ENCODE measurements at places on chromosomes 1 and 21.

- DNase-seq: no peak
These were observed 26.1 kb downstream of the METTL13 start for GRCh38 chr1:171807556-171807955.

- peak; percentile 33 for DNase-seq
These were observed 64.3 kb downstream of the CAMSAP2 start for GRCh38 chr1:200802865-200803512.

GRCh38 chr1:91842563-91842962 is 43.4 kb downstream of the TGFBR3 start:
- no peak for DNase-seq

DNA sequence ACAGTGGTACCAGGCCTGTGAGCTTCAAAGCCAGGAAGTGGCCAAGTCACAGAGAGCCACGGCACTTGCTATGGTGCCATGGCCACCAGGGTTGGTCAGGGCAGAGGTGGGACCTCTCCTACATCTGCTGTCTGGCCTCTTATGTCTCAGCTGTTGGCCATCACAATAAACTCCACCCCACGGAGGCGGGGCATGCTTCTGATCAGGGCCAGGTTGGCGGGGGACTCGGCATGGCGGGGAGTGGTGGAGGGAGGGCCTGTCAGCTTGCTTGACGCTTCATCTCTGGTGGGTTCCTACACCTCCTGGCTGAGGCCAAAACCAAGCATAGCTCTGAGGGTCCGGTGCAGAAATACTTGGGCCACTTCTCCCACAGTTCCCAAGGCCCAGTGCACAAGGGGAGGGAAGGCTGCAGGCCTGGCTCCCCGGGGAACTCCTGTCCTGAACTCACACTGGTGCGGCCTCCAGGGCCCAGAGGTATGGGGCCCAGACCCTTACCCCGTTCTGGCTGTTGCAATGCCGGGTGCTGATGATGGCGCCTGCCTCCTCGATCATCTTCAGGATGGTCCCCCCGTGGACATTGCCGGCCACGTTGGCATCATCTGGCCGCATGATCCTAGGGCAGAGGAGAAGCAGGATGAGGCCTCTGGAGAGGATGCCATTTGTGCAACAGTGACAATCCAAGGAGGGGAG is 44.2 kb downstream of the ACOT7 start:
- no peak for DNase-seq

DNA sequence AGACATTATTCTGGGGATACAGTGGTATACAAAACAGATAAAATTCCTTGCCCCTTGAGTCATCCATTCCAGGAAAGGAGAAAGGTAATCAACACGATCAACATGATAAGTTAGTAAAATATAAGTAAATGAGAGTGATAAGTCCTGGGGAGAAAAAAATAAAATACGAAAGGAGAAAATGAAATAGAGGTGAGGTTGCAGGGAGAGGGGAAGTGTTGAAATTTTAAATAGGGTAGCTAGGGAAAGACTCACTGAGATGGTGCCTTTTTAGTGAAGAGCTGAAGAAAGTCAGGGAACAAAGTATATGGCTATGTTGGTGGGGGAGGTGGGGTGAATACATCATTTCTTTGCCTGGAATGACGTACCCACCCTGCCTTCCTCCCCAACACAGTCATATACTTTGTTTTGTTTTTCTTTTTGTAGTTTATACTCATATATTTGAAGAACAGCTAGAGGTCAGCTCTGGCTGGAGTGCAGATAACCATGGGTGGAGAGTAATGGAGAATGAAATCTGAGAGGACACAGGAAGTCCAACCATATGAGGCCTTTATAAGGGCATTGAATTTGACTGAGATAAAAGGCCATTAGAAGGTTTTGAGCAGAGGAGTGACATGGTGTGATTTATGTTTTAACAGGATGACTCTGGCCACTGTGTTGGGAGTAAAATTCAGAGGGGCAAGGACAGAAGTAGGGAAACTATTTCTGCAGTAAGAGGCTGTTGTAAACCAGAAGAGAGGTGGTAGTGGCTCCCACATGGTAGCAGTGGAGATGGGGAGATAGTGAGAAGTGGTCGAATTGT is 54.8 kb downstream of the OSBPL9 start:
- DNase-seq: no peak

DNA sequence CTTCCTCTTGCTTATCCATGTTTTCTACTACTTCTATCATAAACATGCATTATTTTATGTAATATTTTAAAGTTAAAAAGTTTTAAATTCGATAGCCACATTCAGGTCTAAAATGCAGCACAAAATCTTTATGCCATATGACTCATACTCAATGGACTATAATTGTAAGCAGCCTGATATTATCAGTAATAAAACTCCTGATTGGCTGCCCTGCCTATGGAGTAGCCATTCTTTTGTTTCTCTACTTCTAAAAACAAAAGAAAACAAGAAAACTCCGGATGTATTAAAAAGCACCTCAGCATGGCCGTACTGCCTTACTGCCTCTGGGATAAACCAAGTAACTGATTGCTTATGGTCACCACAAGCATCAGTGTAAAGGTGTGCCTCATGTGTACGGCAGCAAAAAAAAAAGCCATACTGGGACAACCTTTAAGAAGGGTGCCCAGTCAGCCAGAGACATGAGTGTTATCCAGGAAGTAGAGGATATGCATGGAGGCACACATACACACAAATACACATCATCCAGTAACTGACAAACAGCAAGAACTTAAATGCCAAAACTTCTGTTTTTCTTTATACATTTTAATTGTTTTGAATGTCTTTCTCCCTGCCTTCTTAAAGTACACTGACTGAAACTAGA is 9.2 kb downstream of the SLC35D1 start:
- no peak for DNase-seq

DNA sequence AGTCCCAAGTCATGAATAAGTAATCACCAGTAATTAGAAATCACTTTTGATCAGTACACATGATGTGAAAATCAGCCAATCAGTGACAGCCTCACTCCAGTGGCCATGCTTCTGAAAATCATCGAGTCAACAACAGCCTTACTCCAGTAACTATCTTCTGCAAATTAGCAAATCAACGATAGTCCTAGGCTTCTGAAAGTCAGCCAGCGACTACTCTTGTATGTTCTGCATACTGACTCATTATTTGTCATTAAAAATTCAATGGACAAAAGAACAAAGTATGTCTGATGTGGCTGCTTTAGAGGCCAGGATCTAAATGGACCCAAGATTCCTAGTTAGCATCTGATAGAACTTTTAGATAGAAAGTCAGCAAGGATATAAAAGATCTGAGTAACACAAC is 102.5 kb downstream of the GPR52 start:
- DNase-seq: no peak

- DNase-seq: peak; percentile 8
These were observed 524 bp downstream of the TP53BP2 start for GRCh38 chr1:223845037-223845809.

- no peak for DNase-seq
These were observed 38.7 kb downstream of the RUNX1 start for GRCh38 chr21:35010447-35010846.

DNA sequence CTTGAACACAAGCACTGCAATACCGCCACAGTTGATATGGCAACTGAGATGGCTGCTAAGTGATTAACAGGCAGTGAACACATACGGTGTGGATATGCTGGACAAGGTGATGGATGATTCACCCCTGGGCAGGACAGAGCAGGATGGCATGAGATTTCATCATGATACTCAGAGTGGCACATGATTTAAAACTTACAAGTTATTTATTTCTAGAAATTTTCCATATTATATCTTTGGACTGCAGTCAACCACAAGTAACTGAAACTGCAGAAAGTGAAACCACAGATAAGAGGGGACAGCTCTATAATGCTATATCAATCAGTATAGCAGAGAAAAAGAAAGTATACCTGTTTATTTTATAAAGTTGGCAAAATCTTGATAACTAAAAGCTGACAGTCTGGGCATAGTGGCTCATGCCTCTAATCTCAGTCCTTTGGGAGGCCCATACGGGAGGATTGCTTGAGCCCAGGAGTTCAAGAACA is 47.9 kb downstream of the PHACTR4 start:
- DNase-seq: no peak

- DNase-seq: no peak
These were observed 14.9 kb upstream of the CTSS start for GRCh38 chr1:150780510-150780909.

DNA sequence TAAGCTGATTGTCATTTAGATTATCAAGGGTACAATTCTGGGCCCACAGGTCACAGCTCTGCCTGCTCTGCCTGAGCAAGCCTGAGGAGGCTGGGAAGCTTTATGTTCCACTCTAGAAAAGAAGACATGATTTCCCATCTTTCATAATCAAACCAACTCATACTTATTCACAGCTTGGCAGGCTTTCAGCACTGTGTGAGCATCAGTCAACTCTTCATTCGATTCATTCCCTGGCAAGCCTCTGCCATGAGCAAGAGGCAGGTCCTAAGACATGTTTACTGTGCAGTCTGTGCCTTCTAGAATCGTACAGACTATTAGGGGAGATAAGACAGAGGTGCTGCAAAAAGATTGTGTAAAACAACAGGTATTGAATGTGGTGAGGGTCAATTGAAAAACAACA is 24.5 kb upstream of the KIRREL1 start:
- no peak for DNase-seq
